ENCODE measurements at places on chromosomes 13 and 19. TPM values are rescaled to one million over a fixed set of nuclear protein-coding genes. Genes with fewer than 3 reads are reported as not detected.

ATP4B gene
- total RNA-seq = not detected

STOML3 gene
- not detected for total RNA-seq

ZNF534 gene
- total RNA-seq = not detected

SIGLEC9 gene
- total RNA-seq = not detected

CNFN gene
- total RNA-seq = 38.2 TPM

TPM4 gene
- 433 TPM for total RNA-seq

URAD gene
- not detected for total RNA-seq

LRG1 gene
- 0.10 TPM for total RNA-seq

ZNF223 gene
- 2.8 TPM for total RNA-seq

SYNE4 gene
- 0.72 TPM for total RNA-seq
